ENCODE measurements at places on chromosomes 16 and 17.

GRCh38 chr16:77335652-77336234 is 99.1 kb downstream of the ADAMTS18 start:
- DNase-seq, result no peak

DNA sequence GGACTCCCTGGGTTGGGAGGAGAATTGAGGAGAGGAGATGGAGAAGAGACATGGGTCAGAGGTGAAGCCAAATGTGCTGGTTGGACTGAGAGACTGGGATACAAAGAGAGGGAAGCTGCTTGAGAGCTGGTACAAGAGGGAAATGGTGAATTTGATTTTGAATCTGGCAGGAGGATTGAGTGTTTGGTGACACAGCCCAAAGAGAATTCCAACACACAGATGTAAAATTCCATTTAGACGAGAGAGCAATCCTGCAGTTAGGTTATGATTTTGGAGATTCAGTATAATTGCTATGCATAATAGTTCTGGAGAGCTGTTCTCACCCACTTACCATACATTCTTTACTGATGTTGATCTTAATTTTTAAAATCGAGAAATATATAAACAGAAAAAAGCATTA is 57.7 kb downstream of the HSD17B2 start:
- DNase-seq, result no peak

GRCh38 chr17:10429421-10430045 is 7.8 kb upstream of the MYH8 start:
- DNase-seq, result no peak

DNA sequence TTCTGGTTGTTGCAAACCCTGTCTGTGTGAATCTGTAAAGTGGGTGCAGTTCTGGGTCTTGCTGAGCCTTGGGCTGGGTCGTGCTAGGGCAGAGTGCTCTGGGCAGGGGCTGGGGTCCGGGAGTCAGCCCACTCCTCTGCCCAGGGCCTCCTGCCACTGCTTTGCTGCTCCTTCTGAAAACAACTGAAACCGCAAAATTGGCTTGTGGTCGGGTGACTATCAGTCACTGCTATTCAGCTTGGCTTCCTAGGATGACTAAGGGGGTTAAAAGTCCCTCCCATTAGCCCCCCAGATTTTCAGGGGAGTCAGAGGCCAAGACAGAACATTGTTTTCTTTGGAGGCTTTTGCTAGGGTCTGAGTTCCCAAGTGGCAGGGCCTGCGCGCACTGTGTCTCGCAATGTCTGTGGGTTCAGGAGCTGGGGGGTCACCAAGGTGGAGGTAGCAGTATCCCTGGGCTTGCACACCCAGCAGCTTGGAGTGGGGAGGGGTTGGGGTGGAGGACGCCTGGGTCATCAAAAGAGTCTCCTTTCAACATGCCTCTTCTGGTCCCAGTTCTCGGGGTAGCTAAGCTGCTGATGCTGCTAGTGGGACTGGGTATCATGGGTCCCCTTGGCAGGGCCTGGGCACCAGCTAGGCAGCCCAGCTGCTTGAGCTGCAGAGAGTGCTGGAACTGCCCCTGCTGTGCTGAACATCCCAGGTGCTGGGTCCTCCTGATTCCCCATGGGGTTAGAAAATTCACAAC is 13.5 kb upstream of the TBX21 start:
- DNase-seq, result no peak

DNA sequence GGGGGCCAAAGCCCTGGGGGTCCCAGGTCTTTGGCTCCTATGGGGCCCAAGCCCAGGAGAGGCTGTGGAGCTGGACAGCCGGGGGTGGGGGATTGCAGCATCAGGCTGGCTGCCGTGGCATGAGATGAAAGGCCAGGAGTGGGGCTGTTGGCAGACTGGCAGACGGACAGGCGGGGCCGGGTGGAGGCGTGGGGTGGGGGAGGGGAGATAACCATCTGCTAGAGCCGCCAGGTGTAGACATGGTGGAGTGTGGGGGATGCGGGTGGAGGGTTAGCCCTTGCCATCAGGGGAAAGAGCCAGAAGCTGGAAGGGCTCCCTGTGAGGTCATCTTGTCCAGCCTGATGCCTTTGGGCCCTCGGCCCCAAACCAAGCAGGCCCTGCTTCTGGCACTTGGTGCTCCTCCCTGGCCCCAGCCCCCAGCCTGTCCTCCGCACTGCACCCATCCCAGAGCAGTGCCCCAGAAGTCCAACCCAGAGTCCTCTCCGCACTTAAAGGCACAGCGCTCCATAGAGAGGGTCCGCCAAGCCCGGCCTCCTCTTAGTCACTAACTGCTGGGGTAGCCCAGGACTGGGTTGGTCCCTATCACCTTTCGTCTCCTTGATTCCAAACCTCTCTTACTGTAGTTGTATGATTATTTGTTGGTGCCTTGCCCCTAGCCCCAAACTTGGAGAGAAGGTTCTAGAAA is 33.3 kb upstream of the DLX4 start:
- no peak for DNase-seq

- DNase-seq, result no peak
Measured at GRCh38 chr16:23527961-23528643, 17.8 kb upstream of the GGA2 start.

DNA sequence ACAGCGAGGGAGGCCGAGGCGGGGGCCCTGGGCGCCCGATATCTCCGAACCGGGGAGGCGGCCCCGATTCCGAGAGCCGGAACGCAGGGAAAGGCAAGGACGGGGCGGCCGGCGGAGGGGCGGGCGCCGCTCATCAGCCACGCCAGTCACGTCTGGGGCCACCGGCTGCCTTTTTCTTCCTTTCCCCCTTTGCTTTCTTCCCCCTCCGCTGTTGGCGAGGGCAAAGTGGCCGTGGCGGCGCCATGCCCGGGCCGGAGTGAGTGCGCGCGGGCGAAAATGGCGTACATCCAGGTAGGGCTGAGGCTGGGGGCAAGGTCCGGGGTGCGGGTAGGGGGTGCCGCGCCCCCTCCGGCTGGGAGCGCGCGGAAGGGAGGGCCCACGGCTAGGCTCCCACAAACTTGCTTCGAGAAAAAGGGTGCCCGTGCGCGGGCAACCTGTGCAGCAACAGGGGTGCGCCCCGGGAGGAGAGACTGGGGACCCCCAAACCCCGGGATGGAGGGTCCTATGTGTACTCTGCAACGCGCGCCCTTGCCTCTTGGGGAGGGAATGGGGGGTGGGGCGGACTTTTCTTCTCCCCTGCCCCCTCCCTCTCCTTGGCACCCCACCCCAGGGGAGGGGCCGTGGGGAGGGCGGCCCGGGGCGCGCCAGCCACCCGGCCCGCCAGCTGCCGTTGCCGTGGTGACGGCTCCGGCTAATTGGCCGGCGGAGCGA is 486 bp downstream of the SYT17 start:
- no peak for DNase-seq

GRCh38 chr16:67441907-67442306 is 11.0 kb downstream of the HSD11B2 start:
- no peak for DNase-seq

DNA sequence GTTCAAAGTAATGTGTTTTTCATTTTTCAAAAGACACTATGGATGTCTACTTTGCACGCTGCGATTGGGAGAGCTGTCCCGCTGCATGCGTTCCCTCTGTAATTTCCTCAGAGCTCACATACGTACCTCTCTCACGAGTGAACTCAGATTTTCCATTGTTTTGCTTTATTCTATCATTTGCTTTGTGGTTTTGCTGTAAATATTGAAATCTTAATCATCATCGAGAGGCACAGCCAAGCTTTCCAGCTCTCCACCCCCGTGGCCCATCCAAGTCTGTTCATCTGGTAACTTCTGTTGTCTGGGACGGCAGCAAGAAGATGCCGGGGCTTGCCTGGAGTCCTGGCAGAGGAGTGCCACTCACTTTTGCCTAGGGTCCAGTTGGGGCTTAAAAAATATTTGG is 21.1 kb downstream of the TMC6 start:
- DNase-seq, result no peak

- DNase-seq, result no peak
Measured at GRCh38 chr16:56289862-56290261, 98.6 kb downstream of the GNAO1 start.

GRCh38 chr17:4490637-4491061 is 8.0 kb upstream of the SPNS2 start:
- no peak for DNase-seq

DNA sequence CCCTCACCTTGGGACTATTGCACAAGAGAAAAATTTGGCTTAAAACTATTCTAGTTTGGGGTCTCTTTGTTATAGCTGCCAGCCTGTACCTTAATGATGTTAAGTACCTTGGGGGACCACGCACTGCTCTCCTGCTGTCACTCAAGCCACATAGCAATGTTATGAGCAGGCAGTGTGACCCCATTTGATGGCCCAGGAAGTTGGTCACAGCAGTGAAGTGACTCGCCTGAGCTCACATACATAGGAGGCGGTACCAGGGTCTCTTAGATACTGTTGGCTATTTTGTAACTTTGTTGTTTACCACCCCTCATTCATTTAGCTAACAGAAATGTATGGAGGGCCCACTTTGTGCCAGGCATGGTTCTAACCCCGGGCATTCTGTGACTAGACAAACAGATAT is 16.4 kb downstream of the KCNG4 start:
- DNase-seq, result no peak

- no peak for DNase-seq
Measured at GRCh38 chr17:82372249-82373071, 895 bp downstream of the UTS2R start.

GRCh38 chr17:38568845-38569510 is 36.8 kb downstream of the SRCIN1 start:
- DNase-seq, result no peak

GRCh38 chr16:83704656-83705055 is 103.1 kb upstream of the HSBP1 start:
- no peak for DNase-seq

GRCh38 chr16:31537362-31538242 is 9.9 kb downstream of the AHSP start:
- DNase-seq, result no peak

GRCh38 chr16:66588981-66589713 is 9.9 kb downstream of the CMTM2 start:
- peak; percentile 63 for DNase-seq

GRCh38 chr17:27396941-27397340 is 59.3 kb upstream of the KSR1 start:
- DNase-seq, result no peak
